Smooth muscle cell of the brain vasculature (primary cell): ENCODE measurements at places on chromosomes 1 and 21.

- DNase-seq: no peak
Observed at GRCh38 chr1:220281159-220281574, 8.9 kb upstream of the RAB3GAP2 start.

- no peak for DNase-seq
Observed at GRCh38 chr1:160133990-160134770, 17.2 kb upstream of the ATP1A4 start.

DNA sequence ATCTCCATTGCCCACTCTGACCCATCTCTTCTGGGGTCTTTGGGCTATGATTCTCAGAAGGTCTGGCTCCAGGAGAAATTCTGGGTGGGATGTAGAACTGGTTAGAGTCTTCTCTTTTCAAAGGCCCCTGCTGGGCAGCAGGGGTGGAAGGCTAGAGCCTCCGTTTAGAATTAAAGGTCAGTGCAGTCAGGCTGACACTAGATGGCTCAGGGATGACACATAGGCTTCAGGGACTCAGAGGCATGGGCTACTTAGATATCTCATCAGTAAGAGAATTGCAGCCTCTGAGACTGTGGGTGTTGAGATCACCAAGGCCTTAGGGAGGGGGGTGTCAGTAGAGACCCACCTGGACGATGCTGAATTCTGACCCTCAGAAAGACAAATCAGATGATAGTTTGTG, 12.6 kb upstream of the PPM1J start:
- DNase-seq: no peak

GRCh38 chr1:171219346-171220080, 28.8 kb upstream of the FMO1 start:
- DNase-seq: no peak

- DNase-seq: no peak
Observed at GRCh38 chr1:91572044-91572443, 71.4 kb downstream of the CDC7 start.

- no peak for DNase-seq
Observed at GRCh38 chr1:155048449-155049334, 2.4 kb upstream of the ADAM15 start.

DNA sequence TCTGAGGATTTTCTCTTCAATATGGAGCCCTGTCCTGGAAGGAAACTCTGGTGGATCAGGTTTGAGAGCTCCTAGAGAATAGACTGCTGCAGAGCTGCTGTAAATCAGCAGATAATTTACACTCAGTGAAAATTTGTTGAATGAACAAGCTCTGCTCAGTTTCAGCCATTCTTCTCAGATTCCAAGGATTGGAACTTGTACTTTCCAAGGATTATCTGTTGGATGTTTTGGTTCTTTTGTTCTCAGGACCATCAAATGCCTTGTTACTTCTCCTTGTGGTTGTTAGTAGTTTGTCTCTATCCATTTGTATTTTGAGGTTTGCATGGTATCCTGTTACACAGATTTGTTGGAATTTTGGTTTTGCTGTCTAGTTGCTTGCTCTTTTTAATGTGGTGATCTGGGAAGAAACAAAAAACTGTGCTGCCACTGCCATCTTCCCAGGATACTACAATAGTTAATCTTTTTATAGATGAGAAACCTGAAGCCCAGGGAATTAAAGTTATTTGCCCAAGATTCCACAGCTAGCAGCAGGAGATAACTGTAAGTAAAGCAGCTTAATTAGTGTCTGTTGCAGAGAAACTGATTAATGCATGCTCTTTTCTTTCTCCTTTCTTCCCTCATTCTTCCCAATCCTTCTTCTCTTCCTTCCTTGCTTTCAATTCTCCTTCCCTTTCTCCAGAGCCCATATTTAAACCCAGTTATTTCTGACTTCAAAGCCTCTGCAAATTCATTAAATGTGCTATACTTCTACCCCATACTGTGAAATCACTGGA, 21.7 kb upstream of the KIFAP3 start:
- no peak for DNase-seq

GRCh38 chr1:70075761-70076160, 129.6 kb downstream of the LRRC40 start:
- no peak for DNase-seq

- DNase-seq: no peak
Observed at GRCh38 chr1:45488666-45489377, 2.1 kb downstream of the TESK2 start.

GRCh38 chr1:198531891-198532290, 8.6 kb downstream of the ATP6V1G3 start:
- DNase-seq: no peak

GRCh38 chr1:12152113-12152891, 14.5 kb upstream of the TNFRSF1B start:
- no peak for DNase-seq

- no peak for DNase-seq
Observed at GRCh38 chr1:115056395-115056798, 26.8 kb downstream of the TSHB start.

GRCh38 chr1:24984800-24985522, 54.9 kb upstream of the RUNX3 start:
- no peak for DNase-seq

DNA sequence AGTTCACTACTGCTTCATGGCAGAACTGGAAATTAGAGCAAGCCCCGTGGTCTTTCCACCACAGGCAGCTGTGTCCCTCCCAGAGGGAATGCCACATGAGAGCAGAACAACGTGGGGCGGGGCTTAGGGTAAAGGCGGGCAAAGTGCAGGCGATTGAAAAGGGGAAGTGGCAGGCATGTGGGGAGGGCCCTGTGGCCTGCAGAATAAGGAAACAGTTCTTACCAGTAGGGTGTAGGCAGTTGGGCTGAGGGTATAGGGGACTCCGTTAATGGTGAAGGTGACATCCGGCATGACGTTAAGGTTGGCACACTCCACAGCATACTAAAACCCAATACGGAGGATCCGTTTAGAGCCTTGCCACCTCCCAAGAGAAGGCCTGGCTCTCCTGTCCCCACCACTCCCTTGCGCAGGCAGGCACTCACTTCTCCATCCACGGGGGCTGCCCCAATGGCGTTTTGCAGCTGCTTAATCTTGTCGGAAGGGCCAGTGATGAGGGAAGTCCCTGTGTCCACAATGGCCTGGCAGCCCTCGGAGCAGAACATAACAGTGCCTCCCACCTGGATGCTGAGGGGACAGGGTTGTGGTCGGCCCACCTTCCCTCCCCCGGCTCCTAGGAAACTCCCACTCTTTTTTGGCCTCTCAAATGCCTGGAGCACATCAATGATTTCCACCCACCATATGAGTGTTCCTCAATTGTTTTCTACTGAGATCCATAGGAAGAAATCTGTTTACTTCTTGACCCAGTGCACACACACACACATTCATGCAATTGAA, 9.1 kb upstream of the RAB7B start:
- no peak for DNase-seq

DNA sequence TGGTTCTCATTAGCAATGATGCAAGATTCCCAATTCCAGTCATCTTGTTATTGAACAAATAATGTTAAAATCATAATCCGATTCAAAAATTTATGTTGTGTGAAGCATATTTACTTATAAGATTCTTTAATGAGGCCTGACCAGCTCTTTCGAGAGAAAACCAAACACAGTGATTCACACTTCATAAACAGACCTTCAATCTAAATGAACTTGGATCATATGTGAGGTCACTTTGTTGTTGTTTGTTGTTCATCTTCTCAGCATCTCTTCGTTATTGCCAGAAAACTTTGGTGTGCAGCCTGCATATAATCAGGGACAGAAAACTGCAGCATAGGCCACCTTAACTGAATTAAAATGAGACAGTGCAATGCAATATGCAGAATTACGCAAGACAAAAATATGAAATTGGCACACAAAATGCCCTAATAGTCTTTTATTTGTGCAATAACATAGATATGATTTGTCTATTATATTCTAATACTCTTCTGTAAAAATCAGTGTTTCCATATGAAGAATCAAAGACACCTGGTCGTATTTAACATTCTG, 30.1 kb downstream of the NCAM2 start:
- DNase-seq: no peak
